Stimulated activated CD4-positive, alpha-beta T cell treated with anti-CD3 and anti-CD28 coated beads, Interleukin-1b, Interleukin-23, amount 100 ng/mL, for 48 hours (primary cell): ENCODE measurements at places on chromosomes 5 and 9.

- DNase-seq, result peak; percentile 75
Observed at GRCh38 chr9:77475641-77476473, 172.3 kb downstream of the GNA14 start.

- no peak for DNase-seq
Observed at GRCh38 chr5:135989686-135990085, 34.9 kb upstream of the LECT2 start.

DNA sequence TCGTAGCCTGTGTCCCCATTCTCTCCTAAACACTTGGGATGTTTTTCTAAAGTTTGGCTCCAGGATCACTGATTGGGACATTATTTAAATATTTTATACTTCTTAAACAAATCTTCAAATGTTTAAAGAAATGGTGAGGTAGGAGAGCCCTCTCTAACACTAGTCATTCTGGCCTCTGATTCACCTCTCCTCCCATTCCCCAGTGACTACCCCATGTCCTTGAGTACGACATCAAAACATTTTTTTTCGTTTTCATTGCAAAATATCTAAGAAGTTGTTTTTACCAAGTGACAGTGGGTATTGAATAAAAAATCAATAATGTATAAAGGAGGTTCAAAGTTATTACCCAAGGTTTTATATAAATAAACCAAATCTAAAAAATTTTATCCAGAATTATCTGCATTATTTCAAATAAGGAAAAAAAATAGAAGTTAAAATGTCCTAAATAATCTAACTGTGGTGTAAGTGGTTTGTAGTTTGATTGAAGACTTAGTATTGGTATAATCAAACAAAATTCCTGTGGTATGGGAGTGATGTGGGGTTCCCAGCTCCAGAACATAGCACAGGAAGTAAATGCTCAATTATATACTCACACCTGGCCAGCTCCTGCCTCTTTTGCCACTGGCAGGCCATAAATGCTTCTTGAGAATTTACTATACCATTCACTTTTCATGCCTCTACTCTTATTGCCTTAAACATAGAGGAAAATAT lies 51.1 kb downstream of the MAST4 start:
- no peak for DNase-seq

DNA sequence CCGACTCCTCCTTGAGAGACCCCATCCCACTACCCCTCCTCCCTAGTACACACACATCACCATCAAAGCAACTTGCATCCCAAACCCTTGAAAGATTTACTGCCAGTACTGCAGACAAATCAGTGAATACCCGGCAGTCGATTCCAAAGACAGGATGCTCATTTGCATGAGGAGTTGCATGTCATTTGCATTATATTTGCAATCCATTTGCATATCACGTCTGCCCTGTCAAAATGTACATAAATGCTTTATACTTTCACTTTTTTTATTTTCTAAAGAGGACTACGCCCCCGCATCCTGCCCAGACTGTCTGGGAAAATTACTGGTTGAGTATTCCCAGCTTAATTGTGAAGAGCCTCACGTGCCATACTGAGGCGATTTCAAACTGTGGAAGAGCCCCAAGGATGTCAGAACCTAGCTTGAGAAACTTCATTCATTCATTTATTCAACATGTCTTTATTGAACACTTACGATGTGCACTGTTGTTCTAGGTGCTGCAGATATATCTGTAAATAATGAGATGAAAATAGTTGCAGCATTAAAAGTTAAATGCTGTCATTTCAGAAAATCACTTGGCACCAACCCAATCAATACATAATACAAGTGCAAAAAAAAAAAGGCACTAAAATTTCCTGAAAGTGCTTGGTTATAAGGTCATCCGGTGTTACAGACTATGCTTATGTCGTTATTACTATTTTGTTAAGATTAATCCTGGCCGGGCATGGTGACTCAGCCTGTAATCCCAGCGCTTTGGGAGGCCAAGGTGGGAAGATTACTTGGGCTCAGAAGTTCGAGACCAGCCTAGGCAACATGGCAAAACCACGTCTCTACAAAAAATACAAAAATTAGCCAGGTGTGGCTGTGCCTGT lies 17.2 kb upstream of the SIL1 start:
- DNase-seq, result no peak

GRCh38 chr5:26193626-26194025 lies 844.8 kb downstream of the CDH9 start:
- DNase-seq, result no peak

DNA sequence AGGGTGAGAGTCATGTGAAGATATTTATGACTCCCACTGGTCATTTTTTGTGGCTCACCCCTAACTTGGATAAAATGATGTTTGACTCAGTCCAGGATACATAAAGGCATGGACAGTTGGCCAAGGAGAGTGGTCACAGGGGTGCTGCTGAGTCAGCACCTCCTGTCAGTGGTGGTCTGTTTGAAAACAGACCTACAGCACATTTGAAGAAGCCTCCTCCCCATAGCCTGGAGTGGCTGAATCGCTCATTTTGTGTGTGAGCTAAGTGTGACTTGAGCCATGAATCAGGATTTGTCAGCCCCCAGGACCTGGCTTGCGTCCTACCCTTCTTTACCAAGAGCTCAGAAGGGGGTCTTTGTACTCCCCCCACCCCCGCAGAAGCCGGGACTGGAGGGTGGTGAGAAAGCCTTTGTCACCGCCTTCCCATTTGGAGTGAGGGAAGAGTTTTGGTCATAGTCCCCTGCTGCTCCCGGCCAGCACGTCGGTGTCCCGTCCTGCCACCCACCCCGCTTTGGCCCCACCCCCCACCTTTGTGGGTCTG lies 35.6 kb downstream of the TRIO start:
- DNase-seq, result no peak

- DNase-seq, result no peak
Observed at GRCh38 chr9:75452512-75452911, 364.2 kb downstream of the OSTF1 start.

- no peak for DNase-seq
Observed at GRCh38 chr9:108017671-108018070, 528.1 kb upstream of the KLF4 start.

DNA sequence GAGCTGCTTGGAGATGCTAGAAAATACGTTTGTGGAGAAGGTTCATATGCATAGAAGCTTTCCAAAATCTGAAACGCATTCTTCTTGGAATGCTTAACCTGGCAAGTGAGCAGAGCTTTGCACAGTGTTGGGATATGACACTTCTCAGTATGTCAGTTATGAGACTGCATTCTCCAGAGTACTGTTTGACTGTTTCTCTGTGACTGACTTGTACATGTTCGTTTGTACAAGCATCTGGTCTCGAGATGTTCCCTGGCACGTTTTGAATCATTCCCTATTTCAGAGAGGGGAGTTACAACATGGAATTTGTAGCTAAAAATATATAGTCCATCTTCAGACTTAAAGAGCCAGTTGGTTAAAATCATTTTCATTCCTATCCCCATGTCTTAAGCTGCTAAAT lies 272.4 kb downstream of the ARRDC3 start:
- no peak for DNase-seq

- DNase-seq, result peak; percentile 37
Observed at GRCh38 chr9:85900504-85901201, 40.3 kb upstream of the NAA35 start.

- DNase-seq, result peak; percentile 16
Observed at GRCh38 chr9:109182940-109183798, 16.1 kb upstream of the FRRS1L start.

GRCh38 chr5:102536323-102536928 lies 37.6 kb upstream of the SLCO6A1 start:
- DNase-seq, result no peak

GRCh38 chr5:14627270-14627669 lies 37.2 kb upstream of the OTULIN start:
- no peak for DNase-seq

- no peak for DNase-seq
Observed at GRCh38 chr9:27184556-27185351, 75.7 kb downstream of the TEK start.

DNA sequence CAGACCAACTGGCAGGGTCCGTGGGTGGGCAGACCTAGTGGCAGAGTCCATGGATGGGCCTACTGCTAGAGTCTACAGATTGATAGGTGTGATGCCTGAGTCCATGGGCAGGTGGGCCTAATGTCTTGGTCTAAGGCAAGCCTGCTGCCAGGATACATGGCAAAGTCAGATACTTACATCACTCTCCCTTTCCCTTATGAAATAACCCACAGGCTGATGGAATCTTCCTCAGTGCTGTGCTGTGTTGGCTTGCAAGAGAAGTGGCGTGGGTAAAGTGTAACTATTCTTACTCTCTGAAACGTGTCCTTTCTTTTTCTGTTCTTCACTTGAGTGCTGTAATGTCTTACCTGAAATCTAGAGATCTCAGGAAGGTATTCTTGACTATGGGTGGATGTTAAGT lies 67.3 kb upstream of the ADRB2 start:
- no peak for DNase-seq

DNA sequence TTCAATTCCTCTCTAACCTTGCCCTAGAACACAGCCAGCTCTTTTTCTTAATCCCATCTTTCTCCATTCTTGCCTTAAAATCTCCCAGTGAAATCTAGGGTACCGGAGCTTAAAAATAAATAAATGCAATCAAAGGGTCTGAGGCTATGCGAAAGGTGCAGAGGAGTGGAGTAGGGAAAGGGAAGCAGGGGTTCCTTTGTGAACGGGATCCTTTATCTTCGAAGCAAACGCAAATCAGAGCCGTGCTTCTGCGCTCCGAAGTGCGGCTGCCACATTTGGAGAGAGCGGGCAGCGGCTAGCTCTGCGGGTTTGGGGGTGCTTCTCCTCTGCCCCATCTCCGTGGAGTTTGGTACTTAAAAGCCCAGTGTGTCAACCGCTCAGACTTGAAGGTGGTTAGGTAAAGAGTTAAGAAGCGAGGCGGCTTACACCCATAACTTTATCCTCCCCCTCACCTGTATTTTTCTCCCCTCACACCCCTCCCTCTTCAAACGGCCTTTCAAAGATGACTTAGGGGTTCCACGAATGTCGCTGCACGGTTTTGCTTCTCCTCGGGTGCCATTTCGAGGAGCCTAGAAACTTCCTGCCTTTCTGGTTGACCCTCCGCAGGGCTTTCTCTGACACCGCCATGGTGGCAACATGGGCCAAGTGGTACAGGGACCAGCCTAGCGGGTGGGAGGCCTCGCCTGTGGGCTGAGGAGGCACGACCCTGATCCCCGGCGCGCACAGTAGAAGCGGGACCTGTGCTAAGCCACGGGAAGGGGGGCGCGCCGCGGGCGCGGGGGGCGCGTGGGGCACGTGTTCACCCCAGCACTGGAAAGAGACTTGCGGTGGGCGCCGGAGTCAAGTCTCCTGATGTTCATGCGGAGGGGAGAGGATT lies 31.7 kb upstream of the NFIB start:
- DNase-seq, result no peak

DNA sequence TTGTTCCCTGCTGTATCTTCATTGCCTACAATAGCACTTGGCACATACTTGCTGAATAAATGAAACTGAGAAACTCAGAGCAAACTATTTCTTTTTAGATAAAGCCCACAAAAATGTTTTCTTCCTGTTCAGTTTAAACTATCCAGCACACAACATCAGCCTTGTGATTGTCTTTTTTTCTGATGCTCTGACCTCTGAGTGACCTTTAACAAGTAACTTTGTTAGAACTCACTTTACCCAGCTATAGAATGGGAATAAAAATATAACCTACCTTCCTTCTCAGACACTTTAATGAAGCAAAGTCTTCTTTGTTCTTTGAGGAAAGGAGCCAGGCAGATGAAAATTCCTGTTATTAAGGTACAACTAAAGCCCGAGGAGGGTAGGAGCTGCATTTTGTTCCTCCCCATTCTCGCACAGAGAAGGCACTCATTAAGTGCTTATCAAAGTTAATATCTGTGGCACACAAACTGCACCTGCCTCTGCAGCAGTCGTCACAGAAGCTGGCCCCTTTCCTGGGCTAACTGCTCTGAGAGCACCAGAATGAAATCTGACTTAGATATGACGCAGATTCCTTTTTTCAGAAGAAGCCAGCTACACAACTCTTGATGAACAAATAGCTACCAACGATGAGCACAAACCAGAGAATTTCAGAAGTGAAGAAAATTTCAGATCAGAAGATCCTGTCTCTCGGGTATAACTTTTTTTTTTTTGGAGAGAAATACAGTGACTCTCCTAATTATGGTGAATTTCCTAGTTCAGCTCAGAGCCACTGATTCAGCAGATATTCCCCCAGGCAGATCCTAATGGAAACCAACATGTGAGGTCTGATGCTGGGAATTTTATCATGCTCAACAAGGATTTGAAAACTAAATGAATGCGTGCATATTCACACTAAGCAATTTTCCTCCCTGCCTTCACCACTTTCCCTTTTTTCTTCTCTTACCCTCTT lies 31.0 kb upstream of the NR3C1 start:
- peak; percentile 60 for DNase-seq

- no peak for DNase-seq
Observed at GRCh38 chr5:174097486-174098185, 52.1 kb downstream of the NSG2 start.

DNA sequence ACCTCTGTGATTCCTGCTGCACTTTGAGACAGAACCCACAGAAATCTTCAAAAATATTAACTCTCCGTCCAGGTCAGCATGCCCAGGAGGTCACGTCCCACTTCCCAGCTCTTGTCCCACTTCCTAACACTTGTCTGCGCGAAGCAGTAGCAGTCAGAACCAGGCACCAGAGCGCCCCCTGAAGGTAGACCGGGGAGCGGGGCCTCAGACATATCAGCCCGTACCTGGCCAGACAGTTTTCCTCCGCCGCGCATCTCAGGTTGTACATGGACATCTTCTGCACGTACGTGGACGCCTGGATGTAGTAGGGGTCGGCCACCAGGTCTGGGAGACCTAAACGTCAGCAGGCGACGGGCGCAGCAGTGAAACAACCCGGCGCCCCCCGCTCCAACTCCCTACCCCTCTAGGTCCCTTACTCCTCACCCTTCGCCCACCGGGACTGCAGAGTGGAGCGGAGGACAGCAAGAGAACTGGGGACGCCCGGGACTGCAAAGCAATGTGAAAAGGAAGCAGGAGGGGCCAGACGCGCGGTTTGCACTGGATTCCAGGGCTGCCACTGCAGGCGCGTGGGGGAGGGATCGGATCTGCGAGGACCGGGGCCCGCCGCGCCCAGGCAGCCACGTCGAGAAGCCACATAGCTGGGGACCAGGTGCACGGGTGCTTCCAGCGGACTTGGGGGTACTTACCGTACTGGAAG lies 1.2 kb downstream of the LOX start:
- DNase-seq, result peak; percentile 63

DNA sequence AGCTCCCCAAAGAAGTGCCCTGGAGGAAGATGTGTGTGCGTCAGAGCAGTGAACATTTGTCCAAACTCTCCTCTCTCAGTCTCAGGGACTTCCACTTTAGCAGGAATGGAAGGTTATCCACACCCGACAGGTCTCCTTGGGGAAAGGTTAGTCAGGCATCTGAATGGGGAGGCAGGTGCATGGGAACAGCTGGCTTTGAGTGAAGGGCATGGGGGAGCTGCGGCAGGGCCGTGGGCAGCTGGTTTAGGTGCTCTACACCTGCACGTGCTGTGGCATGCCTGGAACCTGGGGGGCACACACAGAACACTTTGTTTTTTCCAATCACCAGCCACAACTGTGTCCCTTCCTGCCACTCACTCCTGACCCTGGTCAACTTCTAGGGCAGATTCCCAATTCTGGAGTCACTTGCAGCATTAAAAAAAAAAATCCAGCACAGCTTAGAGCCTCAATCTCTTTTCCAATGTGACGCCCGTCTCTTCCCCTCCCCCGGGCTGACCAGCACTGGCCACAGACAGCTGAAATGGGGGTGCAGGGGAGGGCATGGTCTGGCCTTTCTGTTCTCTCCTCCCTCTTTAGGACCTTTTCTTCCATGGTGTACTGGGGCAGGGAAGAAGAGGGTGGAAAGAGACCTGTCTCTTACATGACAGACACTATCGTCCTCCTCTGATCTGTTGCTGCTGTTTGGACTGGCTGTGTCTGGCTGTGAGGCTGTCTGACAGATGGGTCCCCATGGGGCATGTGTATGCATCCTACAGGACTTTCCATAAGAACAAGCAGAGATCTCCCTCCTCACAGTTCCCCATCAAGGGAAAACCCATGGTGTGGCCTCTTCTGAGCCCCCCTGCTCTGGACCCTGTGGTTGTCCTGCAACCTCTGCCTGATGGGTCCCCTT lies 9.5 kb upstream of the IL3 start:
- DNase-seq, result no peak
